Activated CD4-positive, alpha-beta T cell treated with anti-CD3 and anti-CD28 coated beads, Interleukin-2, amount 10 ng/mL, durations not matched to agents 7 days and 5 days (primary cell): ENCODE measurements at places on chromosomes 2 and 18.

DNA sequence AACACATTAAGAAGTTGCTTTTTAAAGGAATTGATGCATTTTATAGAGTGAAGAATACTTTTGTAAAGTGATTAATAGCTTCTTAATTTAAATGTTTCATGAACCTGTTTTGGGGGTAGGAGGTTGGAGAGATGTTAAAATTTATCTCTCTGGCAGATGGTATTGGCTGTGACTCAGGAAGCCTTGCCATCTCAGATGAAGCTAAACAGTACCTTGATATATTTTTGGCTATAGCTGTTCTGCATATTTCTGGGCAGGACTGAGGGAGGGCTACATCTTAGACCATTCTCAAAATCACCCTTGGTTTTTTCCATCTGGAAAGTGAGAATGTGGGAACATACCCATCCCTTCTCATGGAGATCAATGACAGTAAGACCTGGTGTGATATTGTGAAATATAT lies 13.4 kb downstream of the CAPN14 start:
- H3K4me1 ChIP-seq = no peaks in the 10 kb centered on the region
- H3K27ac ChIP-seq = no peak overlapping the region
- H3K36me3 ChIP-seq = no peaks in the 10 kb centered on the region
- H3K27me3 ChIP-seq = no peaks in the 10 kb centered on the region

- DNase-seq = no peak
- H3K36me3 ChIP-seq = no peaks in the 10 kb centered on the region
- no peak overlapping the region for H3K27ac ChIP-seq
- no peak overlapping the region for H3K4me3 ChIP-seq
- no peaks in the 10 kb centered on the region for H3K4me1 ChIP-seq
Observed at GRCh38 chr18:10462597-10462996, 8.2 kb downstream of the APCDD1 start.

GRCh38 chr2:47561906-47562305 lies 158.9 kb downstream of the MSH2 start:
- no peak for DNase-seq
- H3K4me1 ChIP-seq = no peaks in the 10 kb centered on the region
- H3K27me3 ChIP-seq = peaks cover 10% of the 10 kb centered on the region
- no peaks in the 10 kb centered on the region for H3K36me3 ChIP-seq

GRCh38 chr2:237898057-237898414 lies 38.6 kb downstream of the RAMP1 start:
- H3K36me3 ChIP-seq = peaks cover 5% of the 10 kb centered on the region
- no peaks in the 10 kb centered on the region for H3K27me3 ChIP-seq
- H3K4me3 ChIP-seq = peak overlapping the region; percentile 50
- peaks cover 63% of the 10 kb centered on the region for H3K4me1 ChIP-seq

- H3K4me3 ChIP-seq = no peak overlapping the region
- DNase-seq = no peak
- peaks cover 38% of the 10 kb centered on the region for H3K36me3 ChIP-seq
- no peak overlapping the region for H3K27ac ChIP-seq
- peaks cover 7% of the 10 kb centered on the region for H3K4me1 ChIP-seq
Observed at GRCh38 chr2:61045226-61045625, 20.4 kb upstream of the SANBR start.

GRCh38 chr2:173002751-173003541 lies 72.7 kb upstream of the MAP3K20 start:
- no peak for DNase-seq
- H3K27ac ChIP-seq = no peak overlapping the region
- H3K27me3 ChIP-seq = peaks cover 11% of the 10 kb centered on the region
- H3K4me3 ChIP-seq = no peak overlapping the region
- no peaks in the 10 kb centered on the region for H3K36me3 ChIP-seq
- H3K4me1 ChIP-seq = no peaks in the 10 kb centered on the region

GRCh38 chr2:1527153-1527992 lies 114.1 kb downstream of the TPO start:
- H3K36me3 ChIP-seq = no peaks in the 10 kb centered on the region
- H3K27me3 ChIP-seq = no peaks in the 10 kb centered on the region
- no peak overlapping the region for H3K27ac ChIP-seq

DNA sequence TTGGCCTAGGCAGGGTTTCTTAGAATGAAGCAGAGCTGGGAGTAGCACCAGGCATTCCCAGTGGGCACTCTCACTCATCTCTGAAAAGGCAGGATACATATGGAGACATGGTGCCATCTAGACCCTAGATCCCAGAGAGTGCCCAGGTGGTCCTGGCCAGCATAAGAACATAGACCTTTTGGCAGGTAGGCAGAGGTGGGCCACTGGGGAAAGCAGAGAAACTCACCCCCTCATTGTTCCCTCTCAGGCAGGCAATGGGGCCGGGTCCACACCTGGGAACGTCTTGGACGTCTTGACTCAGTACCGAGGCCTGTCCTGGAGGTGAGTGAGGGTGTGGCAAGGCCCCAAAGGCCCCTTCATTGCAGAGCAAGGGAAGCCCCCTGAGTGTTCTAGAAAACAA lies 69.2 kb downstream of the PLB1 start:
- DNase-seq = no peak
- no peak overlapping the region for H3K4me3 ChIP-seq
- peak overlapping the region; percentile 68 for H3K27ac ChIP-seq
- peaks cover 7% of the 10 kb centered on the region for H3K27me3 ChIP-seq
- peaks cover 3% of the 10 kb centered on the region for H3K36me3 ChIP-seq

DNA sequence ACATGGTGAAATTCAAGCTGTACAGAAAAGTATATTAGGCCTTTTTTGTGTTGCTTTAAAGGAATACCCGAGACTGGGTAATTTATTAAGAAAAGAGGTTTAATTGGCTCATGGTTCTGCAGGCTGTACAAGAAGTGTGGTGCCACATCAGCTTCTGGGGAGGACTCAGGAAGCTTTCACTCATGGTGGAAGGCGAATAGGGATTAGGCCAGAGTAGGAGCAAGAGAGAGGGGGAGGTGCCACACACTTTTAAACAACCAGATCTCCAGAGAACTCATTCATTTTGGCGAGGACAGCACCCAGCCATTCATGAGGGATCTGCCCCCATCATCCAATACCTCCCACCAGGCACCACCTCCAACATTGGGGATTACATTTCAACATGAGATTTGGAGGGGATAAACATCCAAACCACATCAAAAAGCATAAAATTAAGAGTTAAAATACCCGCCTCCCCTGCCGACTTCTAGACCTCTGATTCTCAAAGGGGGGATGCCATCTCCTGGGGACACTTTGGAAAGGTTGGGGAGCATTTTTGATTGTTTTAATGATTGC lies 15.1 kb upstream of the LIPG start:
- no peaks in the 10 kb centered on the region for H3K36me3 ChIP-seq
- H3K27me3 ChIP-seq = peaks cover 15% of the 10 kb centered on the region
- H3K4me1 ChIP-seq = no peaks in the 10 kb centered on the region
- no peak overlapping the region for H3K4me3 ChIP-seq
- DNase-seq = no peak
